GM04503 (cell line): ENCODE measurements at places on chromosomes 7 and 10.

DNA sequence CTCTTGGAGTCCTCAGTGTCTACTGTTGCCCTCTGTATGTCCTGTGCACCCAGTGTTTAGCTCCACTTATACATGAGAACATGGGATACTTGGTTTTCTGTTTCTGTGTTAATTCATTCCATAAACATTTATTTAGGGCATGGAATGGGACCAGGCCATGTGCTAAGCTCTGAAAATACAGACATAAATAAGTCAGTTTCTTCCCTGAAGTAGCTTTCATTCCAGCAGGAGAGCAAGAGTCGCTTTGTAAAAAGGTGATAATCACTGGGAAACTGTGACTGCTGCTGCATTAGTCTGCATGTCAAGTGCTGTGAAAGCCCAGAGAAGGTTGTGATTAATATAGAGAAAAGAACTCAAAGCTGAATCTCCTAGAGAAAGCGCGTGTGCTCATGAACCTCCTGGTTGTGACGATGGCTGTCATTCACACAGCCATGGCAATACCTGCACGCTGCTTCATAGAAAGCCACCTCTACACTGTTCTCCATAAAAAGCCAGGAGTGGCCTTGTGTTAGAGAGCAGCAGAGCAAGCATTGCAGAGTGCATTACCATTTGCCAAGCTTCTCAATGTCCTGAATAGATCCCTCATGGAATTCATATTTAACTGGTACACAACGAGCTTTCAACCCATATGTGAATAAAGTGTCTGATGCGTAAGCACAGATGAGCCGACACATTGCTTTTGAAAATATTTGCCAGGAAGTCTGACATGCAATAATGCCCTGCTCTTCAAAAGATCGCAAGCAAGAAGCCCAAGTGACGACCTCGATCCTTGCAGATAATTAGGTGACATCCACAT, 30.6 kb upstream of the PITRM1 start:
- DNase-seq = no peak

DNA sequence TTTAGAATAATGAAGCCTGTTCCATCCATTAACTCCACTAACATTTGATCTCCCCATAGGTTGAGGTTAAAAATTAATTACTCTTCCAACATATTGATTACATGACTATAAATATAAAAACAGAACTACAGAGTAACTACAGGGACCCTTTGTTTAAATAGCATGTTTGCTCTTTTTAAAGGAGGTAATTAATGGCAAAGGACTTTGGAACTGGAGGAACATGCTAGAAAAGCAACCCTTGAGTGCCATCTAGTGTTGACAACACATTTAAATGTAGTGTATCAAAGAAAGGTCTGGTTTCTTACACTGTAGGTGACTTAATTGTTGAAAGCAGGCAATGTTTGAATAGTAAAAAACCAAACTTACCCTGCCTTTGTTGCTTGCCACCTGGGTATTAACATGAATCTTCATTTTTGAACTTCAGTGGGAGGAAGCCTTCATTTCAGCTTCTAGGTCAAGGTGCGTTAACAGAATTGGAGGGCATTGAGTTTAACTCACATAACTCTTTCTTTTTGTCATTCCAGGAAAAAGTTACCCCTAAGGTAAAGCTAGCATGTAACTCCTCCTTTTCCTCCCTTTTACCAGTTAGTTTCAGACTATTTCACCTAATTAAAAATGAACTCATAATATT, 52.6 kb upstream of the CAPZA2 start:
- peak; percentile 32 for DNase-seq

GRCh38 chr7:109641445-109641844, 1071.8 kb downstream of the DNAJB9 start:
- no peak for DNase-seq

- DNase-seq = no peak
Measured at GRCh38 chr10:82228701-82229100, 353.7 kb downstream of the NRG3 start.

DNA sequence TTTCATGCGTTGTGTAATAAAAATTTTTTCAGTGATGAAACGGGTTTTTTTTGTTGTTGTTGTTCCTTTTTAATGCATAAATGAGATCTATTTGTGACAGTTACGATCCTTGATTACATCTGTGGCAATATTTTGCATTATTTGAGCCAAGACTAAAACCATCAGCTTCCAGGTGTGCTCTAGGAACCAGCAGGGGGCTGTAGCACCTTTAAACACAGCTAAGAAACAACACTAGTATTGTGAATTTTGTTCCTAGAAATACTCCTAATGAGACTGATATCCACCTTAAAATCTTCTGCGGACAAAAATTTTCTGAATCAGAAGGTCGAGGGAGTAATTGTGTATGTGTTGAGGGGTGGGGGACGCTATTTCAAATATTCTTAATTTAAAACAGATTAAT, 52.6 kb downstream of the FGFBP3 start:
- DNase-seq = no peak

GRCh38 chr10:93023013-93023650, 37.5 kb upstream of the CYP26C1 start:
- DNase-seq = no peak

GRCh38 chr7:129469930-129470329, 32.4 kb upstream of the SMKR1 start:
- no peak for DNase-seq

- no peak for DNase-seq
Measured at GRCh38 chr10:101489355-101489754, 98.7 kb downstream of the POLL start.

- DNase-seq = no peak
Measured at GRCh38 chr10:30758338-30758737, 128.8 kb upstream of the LYZL2 start.

- no peak for DNase-seq
Measured at GRCh38 chr10:93061594-93062513, 1.3 kb downstream of the CYP26C1 start.

GRCh38 chr10:35765066-35765527, 123.0 kb upstream of the FZD8 start:
- no peak for DNase-seq

GRCh38 chr7:70352088-70352487, 753.8 kb downstream of the AUTS2 start:
- no peak for DNase-seq

- peak; percentile 97 for DNase-seq
Measured at GRCh38 chr10:29949411-29950011, 109.9 kb downstream of the JCAD start.

- DNase-seq = peak; percentile 97
Measured at GRCh38 chr7:134741907-134742635, 37.4 kb upstream of the CALD1 start.

- peak; percentile 27 for DNase-seq
Measured at GRCh38 chr10:68202960-68203353, 29.0 kb downstream of the ATOH7 start.

DNA sequence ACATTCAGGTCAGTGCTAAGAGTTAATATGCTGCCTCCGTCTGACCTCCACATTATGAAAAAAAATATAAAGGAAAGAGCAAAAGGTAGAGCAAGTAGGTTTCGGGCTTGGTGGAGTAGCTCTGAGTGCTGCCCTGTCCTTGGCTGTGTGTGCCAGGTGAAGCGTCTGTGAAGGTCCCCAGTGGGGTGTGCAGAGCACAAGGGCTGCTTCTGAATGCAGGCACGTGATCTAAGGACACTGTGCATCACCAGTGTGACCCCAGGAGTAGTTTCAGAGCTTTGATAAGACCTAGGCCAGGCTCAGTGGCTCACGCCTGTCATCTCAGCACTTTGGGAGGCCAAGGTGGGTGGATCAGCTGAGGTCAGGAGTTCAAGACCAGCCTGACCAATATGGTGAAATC, 36.0 kb downstream of the KLF6 start:
- DNase-seq = no peak

DNA sequence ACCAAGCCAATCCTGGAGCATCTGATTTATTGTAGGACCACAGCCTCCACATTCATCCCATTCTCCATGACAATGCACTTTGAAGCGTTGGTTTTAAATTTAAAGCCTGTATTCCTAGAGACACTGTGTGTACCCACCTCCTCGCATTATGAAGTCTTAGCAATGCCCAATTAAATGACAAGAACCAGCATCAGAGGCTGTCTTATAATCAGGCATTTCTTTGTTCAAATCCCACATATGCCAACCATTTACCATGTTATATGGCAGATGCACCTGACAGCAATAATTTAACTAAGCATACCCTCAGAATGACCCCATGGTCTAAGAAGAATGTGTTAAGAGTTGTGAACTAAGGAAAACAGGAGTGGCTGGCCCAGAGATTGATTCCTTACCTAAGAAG, 188.2 kb downstream of the IPMK start:
- DNase-seq = no peak

DNA sequence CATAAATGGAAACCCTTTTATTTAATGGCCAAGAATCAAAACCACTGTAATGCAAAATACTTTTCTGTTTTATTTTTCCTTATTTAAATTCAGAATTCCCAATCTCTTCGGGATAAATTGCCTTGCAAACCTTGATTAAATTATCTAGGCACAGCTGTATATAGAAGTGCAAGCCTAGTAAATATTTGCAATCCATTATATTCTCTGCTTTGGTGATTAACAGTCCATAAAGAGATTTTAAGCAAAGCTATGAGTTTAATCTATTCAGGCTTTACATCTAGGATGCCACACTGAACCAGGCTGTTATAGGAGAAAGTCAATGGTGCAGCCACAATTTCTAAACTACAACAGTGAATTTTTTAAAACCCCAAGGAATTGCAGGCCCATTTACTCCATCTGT, 43.6 kb upstream of the THSD7A start:
- no peak for DNase-seq

DNA sequence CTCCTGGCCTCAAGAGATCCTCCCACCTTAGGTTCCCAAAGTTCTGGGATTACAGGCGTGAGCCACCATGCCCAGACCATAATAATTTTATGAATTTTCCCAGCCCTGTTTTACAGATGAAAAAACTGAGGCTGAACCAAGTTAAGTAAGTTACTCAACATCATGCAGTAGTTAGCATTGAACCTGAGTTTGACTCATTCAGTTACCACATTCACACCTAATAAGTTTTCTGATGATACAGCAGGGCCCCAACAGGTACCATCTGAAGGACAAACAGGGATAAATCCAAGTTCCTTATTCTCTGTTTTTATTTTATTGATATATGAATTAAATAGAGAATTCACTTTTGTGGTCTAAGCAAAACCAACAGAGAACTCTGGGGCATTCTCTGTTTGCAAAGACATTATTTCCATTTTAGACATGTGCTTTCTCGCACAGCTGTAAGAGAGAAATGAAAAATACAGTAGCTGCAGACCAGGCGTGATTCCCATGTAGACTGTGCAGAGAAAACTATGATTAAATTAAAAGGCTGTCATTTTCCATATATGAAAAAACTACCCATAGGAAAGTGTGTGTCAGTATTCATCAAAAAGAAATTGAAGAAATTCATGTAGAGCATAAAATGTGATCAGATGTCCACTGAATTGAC, 26.6 kb downstream of the APBB1IP start:
- DNase-seq = no peak

GRCh38 chr10:61931620-61932332, 30.3 kb downstream of the ARID5B start:
- DNase-seq = no peak

DNA sequence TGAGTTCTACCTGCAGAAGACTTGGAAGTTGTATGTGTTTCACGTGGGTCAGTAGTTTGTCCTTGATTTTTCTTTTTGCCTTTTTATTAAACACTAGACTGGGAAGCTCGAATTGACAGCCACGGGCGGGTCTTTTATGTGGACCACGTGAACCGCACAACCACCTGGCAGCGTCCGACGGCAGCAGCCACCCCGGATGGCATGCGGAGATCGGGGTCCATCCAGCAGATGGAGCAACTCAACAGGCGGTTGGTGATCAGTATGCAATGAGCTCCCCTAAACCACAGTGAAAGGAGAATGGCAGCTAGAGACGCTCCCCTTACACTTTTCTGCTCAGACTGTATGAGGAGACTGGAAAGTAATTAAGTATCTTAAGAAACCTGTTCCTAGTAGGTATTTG, 126.7 kb upstream of the STK17A start:
- no peak for DNase-seq

- DNase-seq = no peak
Measured at GRCh38 chr7:17994079-17994850, 33.4 kb downstream of the PRPS1L1 start.

GRCh38 chr7:50347693-50348092, 43.2 kb downstream of the IKZF1 start:
- DNase-seq = no peak

DNA sequence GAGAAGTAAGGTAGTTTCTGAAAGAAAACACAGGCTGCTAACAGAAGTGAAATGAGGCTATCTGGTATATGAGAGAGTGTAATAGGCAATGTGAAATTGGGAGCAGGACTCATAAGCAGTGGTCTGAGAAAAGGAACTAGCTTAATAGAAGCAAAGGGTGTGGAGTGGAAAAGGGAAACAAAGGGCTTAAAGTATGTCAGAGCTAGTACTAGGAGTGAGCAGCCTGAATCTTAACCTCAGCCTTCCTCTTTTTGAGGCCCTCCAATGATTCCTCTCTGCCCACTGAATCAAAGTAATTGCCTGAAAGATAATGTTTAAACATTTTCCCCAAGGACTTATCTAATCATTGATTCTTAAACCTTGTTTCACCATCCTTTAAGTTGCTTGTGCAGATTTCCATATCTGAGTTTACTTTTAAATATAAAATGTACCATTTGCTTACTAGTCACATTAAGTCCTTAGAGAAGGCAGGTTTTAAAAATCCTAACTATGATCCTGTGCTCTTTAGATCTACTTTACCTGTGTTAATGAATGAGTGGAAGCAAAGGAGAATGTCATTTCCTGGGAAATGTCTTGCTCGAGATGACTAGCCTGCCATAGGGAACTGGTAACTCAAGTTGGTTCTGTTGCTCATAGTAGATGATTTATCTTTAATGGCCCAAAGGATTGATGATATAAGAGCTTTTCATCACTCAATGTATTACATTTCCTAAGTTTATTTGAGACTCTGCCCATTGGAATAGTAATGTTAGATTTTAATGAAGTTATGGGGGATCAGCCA, 155.0 kb downstream of the SKAP2 start:
- no peak for DNase-seq

DNA sequence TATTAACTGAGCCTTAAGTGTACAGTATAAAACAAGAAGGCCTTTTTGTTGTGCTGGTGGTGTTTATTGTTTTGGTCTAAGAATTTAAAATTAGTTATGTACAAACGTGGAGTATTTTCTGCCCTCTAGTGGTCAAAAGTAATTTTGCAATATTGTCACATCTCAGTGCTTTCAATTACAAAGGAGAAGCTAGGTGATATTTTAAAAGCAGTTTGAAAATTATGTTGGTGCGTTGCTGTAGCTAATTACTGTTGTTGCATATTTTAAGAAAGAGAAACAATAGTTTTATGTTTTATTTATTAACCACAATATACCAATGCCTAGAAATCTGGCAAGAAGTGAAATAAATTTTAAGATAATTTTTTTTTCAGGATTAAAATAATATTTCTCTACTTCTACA, 11.4 kb downstream of the NPVF start:
- DNase-seq = peak; percentile 9

DNA sequence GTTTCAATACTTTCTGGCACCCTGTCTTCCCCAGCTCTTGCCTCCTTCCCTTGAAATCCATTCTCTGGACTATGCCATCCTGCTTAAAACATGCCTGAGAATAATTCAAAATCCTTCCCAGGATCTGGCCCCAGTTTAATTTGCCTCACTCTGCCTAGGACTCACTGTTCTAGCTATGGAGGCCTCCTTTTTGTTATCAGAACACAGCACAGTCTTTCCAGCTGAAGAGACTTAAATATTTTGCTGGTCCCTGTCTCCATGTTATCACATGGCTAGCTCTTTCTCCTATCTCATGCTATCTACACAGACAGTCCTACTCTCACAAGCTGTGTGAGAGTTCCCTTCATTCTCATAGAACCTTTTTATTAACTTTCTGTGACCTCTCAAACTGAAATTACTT, 194.8 kb downstream of the RNLS start:
- DNase-seq = no peak
